ENCODE measurements at places on chromosomes 16 and 17.

- no peak for DNase-seq
These were observed 25.7 kb downstream of the ZSWIM7 start for GRCh38 chr17:15973834-15974233.

DNA sequence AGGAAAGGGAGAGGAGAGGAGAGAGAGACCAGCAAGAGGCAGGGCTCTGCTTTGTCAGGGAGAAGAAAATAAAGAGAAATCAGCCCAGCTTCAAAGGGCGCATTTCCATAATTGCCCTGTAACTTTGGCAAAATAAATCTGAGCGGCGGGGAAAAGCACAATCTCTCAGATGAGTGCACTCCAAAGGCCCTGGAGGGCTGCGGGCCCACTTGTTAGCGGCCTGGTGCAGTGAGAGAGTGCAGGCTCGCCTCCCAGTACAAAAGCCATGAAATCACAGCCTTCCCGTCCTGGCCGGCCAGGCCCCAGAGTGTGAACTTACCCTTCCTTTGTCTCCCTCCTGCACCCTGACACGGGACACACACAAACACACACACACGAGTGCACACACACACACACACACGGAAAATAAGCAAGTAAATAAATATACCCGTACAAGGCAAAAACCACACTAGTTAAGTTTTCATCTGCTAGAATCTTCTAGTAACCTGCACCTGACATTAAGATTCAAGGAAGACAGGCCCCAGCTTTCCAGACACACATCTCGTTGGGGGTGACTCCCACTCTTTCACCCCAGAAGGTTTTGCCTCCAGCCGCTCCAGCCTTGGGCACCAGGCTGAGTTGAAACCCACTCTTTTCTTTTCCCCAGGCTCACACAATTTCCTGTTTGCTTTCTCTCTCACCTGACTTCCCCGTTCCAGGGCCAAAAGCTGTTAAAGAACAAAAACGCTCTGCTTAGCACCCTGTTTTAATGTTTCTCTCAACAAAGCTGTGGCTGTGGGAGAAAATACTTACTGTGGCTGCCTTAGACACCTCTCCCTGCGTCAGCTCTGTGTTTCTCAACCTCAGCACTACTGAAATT lies 8.5 kb downstream of the IRX3 start:
- no peak for DNase-seq

GRCh38 chr17:57282296-57282695 lies 26.0 kb downstream of the MSI2 start:
- no peak for DNase-seq

DNA sequence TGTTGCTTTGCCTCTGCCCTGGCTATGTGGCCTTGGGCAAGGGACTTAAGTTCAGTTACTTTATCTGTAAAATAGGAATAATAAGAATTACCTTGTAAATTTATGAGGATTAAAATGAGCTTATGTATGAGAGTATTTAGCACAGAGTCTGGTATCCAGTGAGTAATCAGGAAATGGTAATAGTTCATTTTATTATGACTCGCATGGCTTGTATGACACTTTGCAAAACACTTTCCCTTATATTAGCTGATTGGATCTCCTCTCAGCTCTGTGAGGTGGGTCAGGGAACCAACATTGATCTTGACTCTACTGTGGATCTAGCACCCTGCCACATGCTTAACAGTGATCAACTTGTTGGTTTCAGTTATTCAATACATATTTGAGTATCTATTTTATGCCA lies 8.3 kb upstream of the CDH3 start:
- DNase-seq, result no peak

DNA sequence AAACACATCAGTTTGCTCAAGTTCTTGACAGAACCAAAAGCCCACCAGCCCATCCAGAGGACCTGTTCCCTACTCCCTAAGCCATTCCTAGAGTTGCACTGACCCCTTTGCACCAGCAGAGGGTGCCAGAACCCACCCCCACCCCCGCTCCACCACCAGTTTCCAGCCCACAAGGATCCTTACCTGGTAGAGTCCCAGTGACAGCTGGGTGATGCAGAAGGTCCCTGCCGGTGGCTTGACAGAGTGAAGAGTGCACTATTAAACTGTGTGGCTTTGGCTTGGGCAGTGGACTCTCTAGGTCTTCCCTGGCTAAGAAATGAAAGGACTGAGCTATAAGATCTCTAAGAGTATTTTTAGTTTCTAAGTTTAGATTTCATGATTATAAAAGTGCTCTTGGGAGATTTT lies 73.3 kb upstream of the MTMR4 start:
- DNase-seq, result peak; percentile 57

DNA sequence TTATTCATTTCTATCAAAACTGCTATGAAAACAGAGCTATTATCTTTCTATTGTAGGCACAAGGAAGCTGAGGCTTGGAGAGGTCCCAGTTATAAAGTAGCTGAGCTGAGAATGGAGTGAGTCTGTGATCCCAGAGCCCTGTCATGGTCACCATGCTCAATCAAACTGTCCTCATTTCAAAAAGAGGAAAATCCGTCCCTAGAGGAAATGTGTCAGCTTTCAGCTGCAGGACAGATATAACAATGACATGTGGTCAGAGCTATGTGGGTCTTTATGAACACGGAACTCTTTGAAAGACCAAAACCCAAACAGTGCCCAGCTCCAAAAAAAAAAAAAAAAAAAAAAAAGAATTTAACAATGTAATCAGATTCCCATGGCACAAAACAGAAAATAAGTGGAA lies 266.1 kb downstream of the XYLT1 start:
- no peak for DNase-seq

GRCh38 chr17:3558603-3559269 lies 1.1 kb upstream of the TRPV3 start:
- DNase-seq, result no peak

DNA sequence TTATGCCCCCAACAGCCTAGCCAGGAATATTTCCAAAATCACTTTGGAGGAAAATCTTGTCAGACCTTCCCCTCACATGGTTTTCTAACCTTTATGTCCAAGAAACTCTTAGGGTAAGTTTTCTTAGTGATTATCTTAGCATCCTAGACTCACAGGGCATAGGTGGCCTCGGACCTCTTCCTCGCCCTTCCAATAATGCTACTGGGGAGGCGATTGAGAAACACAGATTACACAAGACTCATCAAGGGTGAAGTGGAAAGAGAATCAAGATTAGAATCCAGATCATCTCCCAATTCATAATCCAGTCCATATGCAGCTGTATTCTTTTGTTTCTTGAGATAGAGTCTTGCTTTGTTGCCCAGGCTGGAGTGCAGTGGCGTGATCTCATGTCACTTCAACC lies 358.4 kb upstream of the CDH5 start:
- no peak for DNase-seq

GRCh38 chr16:10881479-10882030 lies 4.6 kb downstream of the CIITA start:
- no peak for DNase-seq

DNA sequence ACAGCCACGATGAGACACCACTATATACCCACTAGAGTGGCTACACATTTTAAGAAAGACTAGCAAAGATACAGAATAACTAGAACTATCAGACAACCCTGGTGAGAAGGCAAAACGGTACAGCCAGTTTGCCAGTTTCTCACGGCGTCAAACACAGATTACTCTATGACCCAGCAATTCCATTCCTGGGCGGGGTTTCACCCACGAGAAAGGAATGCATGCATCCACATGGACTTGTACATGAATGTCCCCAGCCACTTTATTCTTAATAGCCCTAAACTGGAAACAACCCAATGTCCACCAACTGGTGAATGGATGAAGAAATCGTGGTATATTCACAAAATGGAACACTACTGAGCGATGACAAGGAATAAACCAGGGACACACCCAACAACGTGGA lies 74.5 kb downstream of the MYH10 start:
- no peak for DNase-seq

DNA sequence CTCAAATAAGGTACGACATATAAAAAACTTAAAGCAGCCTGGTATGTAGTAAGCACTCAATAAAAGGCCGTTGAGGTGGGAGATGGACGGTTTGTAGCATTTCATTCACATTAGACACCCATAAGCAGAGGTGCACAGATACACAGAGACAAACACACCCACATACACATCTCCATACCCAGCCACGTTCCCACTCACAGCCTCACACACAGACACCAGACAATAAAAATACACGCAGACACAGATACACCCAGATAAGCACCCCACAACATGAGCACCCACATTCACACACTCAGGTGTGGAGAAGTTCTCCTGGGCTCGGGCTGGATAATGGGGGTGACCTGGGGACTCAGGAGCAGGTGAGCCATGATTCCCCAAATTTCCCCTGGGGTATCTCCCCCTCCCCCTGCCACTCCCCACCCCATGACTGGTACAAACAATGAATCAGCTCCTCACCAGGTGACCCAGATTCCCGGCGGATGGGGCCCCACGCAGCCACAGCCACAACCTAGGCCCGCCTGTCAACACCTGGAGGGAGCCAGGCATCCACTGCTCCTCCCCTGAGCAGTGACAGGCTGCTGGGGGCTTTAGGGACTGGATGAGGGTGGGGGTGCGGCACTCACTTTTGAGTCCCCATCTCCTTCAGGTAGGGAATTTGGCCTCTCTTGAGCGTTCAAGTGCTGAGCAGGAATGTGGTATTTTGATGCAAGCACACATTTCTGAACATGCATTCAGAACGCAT lies 2.7 kb downstream of the DLX3 start:
- DNase-seq, result no peak

- no peak for DNase-seq
These were observed 9.7 kb upstream of the ANKS4B start for GRCh38 chr16:21223787-21224186.

Measured in left hindlimb (tissue), 1 donor.